ENCODE measurements at places on chromosomes 5 and 9. TPM values are rescaled to one million over a fixed set of nuclear protein-coding genes. Genes with fewer than 3 reads are reported as not detected.

Gene DDX4
- total RNA-seq = not detected

Gene CREBRF
- total RNA-seq = 39.8 TPM

Gene STKLD1
- 1.6 TPM for total RNA-seq

Gene GMCL2
- total RNA-seq = not detected

Gene F12
- 3.9 TPM for total RNA-seq

Gene EQTN
- total RNA-seq = 1.6 TPM

Gene SPDL1
- 18.6 TPM for total RNA-seq

Gene SSNA1
- total RNA-seq = 13.4 TPM

Gene AK8
- total RNA-seq = 1.1 TPM

Gene EMB
- 3.0 TPM for total RNA-seq

Gene PLAC8L1
- total RNA-seq = not detected

Gene ADAMTS16
- 0.62 TPM for total RNA-seq

Gene PTPRD
- 336 TPM for total RNA-seq

Gene PCDHB4
- 4.7 TPM for total RNA-seq

Gene SPINK4
- total RNA-seq = not detected

Gene SAPCD2
- 1.6 TPM for total RNA-seq

Gene FOCAD
- total RNA-seq = 233 TPM

Gene GPX8
- total RNA-seq = 4.4 TPM

Gene SV2C
- 1.7 TPM for total RNA-seq

Gene PCDHA11
- total RNA-seq = 38.8 TPM

Gene STC2
- 0.31 TPM for total RNA-seq

Data from occipital lobe (tissue), 3 donors.